ENCODE measurements at places on chromosomes 3 and 15.

- no peak for DNase-seq
Observed at GRCh38 chr15:29071232-29071881, 185.6 kb downstream of the APBA2 start.

GRCh38 chr3:61252836-61253235 lies 1.6 kb upstream of the FHIT start:
- DNase-seq: no peak

DNA sequence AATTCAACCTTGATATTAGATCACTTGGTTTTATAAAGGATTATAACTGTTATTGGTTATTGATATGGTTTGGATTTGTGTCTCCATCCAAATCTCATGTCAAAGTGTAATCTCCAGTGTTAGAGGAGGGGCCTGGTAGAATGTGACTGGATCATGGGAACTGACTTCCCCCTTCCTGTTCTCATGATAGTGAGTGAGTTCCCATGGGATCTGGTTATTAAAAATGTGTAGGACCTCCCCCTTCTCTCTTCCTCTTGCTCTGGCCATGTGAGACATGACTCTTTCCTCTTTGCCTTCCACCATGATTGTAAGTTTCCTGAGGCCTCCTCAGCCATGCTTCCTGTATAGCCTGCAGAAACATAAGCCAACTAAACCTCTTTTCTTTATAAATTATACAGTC lies 136.0 kb upstream of the UBE2E2 start:
- DNase-seq: no peak

DNA sequence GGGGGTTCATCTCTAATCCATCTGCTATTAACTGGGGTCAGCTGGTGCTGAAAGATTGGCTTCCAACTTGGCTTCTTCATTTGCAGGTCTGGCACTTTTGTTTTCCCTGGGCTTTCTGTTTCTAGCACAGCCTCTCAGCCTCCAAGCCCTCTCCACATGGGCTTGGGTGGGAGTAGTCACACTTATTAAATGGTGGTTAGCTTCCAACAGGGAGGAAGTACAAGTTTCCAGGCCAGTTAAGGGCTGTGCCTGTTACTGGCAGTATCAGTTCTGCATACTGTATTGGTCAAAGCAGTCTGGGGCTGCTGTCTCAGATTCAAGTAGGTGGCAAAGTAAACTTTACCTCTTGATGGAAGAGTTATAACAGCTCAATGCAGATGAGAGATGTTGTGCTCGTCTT lies 627.1 kb upstream of the CCDC54 start:
- no peak for DNase-seq

DNA sequence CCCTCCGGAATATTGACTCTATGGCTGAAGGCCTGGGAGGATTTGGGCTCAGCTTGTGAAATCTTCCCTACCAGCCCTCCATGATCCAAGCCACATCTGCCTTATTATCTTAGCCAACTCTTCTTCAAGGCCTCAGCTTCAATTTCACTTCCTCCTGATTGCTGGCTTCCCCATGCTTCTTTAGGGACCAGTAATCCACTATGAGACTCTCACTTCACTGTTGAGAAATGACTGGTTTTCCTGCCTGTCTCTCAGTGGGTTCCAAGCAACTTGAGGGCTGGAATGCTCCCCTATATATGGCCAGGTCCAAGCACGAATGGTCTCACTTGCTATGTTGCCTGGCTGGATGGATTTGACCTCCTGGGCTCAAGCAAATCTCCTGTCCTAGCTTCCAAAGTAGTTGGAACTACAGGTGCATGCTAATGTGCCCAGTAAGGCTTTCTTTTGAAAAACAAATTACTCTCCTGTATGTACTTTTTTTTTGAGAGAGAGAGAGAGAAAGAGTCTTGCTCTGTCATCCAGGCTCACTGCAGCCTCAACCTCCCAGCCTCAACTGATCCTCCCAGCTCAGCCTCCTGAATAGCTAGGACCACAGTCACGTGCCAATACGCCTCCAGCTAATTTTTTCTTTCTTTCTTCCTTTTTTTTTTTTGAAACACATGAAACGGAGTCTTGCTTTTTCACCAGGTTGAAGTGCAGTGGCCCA lies 7.9 kb upstream of the PIK3CB start:
- no peak for DNase-seq

DNA sequence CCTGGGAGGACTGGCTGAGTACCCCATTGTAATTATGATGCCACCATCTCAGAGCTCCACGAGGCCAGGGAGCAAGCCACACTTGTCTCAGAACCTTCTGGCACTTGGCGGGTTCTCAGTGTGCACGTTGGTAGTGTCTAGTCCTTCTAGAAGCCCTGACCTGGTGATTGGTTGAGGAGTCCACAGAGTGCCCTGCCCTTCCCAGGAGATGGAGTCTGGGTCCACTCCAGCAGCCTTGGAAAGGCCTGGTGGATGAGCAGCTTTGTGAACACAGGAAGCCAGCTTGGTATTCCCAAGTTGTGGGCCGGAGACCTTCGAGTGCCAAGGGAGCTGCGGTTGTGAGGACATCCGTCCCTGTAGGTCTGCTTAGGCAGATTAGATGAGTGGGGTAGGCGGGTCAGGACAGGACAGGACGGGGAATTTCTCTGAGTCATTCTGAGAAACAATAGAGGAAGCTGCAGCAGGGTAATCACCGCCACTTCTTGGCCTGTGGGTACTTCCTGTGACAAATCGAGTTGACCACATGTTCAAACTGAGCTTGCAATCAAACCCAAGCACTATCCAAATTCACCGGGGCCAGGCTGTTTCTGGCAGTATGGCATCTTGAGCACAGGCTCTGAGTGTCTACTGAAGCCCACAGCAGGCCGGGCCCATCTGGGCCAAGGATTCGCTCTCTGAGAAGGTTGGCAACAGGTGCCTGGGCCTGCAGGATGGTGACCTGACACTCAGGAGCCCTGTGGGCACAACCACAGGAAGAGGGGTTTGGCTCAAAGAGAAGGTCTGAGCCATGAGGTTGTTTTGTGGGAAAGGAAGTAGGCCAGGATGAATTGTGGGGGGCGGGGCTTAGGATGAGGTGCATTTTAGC lies 71.5 kb upstream of the PLXNA1 start:
- peak; percentile 39 for DNase-seq

GRCh38 chr3:181252631-181253030 lies 263.1 kb upstream of the DNAJC19 start:
- DNase-seq: no peak

DNA sequence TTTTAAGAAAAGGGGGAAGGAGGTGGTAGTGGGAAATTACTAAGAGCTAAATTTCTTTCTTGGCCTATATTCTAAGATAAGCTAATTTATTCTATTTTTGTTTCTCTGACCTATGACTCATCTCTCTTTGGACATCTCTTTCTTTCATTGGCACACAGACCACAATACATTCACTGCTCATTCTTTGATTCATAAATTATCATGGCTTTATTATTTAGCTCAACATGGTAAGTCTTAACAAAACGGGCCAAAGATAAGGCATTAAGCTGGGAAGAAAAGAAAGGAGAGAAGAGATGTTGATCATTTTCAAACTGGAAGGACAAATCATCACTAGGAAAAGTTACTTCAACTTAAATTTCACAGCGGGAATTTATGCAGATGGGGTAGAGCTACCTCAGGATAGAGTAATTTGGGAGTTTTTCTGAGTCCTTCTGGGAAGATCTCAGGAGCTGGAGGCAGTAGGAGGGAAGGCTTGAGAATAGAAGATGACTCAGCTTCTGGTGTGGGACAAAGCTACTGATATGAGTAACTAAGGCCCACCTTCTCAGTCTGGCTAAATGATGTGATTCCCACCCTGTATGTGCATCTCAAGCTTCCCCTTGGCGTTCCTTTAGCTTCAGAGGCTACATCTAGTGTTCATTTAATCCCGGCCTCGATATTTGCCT lies 7.5 kb upstream of the ALCAM start:
- no peak for DNase-seq

- no peak for DNase-seq
Observed at GRCh38 chr3:54966979-54967378, 39.1 kb upstream of the LRTM1 start.

GRCh38 chr3:25090698-25091453 lies 337.2 kb upstream of the RARB start:
- DNase-seq: no peak

DNA sequence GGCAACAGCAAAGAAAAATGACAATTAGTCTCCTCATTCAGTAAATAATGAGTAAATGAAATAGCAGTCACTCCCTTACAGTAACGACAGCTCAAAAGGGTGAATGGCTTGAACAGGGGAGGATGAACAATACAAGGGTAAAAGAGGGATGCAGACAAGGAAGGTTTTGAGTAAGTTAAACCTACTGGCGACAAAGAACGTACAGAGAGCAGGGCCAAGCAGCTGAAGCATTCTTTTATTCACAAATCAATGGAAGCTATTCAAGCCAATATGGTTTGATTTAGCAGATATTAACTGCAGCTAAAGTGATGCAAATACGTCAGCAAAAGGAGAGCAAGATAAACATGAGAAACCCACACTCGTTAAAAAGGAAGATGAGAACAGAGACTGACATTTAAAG lies 90.7 kb upstream of the ICE2 start:
- no peak for DNase-seq

DNA sequence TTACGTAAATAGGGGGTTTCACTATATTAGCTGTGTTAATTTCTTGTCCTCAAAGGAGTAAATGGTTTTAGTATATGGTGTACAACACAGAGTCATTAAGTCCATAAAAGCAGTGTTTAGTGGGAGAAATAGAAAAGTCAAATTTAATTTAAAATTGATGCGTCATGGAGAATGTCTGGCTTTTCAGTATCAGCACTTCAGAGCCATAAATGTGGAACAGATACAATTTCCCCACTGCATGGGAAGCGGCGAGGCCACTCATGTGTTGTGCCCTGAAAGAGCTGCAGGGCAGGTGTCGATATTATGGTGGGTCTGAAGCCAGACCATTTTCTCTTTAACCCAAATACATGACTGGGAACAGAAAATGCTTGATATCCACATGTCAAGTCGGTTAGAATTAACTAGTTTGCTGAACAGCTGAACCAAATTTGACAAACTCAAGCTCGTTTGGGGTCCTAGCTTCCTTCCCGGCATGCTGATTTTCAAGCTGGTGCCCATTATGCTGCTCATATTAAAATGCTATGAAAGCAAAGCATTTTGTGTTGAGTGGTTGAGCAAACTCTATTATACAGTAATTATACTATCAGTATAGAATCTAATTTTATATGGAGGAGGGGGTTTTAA lies 364.6 kb upstream of the TBL1XR1 start:
- DNase-seq: no peak

DNA sequence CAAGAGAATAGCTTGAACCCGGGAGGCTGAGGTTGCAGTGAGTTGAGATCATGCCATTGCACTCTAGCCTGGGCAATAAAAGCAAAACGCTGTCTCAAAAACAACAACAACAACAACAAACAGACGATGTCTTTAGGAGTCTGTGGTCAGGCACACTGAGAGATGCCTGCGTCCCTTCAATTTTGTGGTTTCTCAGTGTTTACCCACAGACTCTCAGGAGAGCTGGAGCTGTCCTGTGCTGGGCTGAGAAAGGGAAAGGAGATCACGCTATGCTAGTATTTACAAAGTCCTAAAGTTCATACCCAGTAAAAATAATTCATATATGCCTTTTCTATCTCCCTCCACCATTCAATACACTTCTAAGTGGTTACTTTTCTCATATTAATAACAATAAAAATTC lies 6.3 kb downstream of the LAMP3 start:
- no peak for DNase-seq

GRCh38 chr3:187651282-187651681 lies 18.9 kb downstream of the SST start:
- no peak for DNase-seq

DNA sequence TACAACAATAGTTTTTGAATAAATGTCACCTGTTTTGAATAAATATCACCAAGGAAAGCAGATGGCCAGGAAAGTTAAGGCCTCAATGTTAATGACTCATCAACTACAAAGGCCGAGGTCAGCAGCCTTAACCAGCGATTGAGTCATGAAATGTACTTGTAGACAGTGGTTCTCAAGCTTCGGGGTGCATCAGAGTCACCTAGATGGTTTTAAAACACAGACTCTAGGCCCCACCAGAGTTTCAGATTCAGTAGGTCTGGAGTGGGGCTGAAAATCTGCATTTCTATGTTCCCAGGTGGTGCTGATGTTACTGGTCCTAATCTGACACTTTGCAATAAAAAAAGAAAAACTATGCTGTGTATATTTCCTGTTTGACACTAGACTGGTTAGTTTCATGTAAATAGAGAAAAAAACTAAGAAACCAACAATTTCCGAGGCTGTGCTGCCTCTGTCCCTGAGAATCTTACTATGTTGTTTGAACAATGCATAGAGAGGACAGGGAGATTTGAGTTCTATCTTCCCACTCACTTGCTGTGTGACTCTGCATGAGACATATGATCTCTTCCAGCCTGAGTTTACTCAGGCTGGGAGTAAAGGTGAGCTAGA lies 9.8 kb downstream of the RAB27A start:
- DNase-seq: peak; percentile 44

DNA sequence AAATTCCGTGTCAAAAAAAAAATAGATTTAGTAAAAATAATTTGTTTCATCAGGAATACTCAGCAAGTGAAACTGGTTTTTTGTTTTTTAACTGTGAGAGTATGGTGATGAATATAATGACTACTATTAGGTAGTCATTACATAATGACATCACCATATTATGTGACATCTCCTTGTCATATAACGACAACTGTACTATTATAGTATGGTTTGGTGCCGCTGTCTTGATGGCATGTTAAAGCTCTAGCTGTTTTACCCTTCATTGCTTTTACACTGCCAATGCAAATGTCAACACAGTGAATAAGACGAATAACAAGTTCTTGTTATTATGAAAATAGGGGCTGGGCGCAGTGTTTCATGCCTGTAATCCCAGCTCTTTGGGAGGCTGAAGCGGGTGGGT lies 45.6 kb upstream of the FAH start:
- no peak for DNase-seq

DNA sequence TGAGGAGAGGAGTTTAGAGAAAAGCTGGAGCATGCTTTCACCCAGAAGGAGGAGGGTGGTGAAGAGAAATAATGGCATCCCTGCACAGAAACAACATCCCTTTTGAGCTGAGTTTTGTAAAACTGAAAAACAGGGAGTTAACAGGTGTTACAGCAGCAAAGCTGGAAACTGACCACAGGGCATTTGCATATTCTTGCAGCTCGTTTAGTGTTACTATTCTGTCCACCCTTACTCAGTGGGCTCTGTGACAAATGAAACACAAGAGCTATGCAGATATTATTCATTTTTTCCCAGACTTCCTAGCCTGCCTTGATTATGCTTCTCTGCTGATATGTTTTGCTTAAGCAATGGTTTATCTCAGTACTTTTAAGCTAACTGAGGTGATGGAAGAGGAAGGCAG lies 272.0 kb downstream of the NEK10 start:
- no peak for DNase-seq

DNA sequence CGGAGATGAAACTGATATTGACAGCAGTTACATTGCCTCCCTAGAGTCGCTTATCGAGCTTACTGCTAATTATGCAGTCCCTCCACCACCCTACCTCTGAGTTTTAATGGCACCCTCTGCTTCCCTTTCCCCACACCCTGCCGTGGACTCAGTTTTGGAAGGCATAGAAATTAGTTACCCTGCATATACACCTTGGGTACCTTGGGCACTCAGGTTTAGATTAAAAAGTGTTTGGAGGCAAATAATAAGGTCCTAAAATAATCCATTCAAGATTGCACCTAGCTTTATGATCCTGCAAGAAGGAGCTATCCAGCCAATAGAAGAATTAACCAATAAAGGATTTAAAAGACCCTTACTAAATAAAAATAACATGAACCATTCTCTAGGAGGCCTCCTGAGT lies 117.8 kb upstream of the AGBL1 start:
- no peak for DNase-seq

All from activated CD4-positive, alpha-beta T cell treated with anti-CD3 and anti-CD28 coated beads, Interleukin-2, amount 50 U/mL, for 1 hour (primary cell).